Immature natural killer cell (primary cell): ENCODE measurements at places on chromosomes 7 and 10.
A peak's percentile ranks its signal among the peaks of the same experiment; 100 is the strongest.

DNA sequence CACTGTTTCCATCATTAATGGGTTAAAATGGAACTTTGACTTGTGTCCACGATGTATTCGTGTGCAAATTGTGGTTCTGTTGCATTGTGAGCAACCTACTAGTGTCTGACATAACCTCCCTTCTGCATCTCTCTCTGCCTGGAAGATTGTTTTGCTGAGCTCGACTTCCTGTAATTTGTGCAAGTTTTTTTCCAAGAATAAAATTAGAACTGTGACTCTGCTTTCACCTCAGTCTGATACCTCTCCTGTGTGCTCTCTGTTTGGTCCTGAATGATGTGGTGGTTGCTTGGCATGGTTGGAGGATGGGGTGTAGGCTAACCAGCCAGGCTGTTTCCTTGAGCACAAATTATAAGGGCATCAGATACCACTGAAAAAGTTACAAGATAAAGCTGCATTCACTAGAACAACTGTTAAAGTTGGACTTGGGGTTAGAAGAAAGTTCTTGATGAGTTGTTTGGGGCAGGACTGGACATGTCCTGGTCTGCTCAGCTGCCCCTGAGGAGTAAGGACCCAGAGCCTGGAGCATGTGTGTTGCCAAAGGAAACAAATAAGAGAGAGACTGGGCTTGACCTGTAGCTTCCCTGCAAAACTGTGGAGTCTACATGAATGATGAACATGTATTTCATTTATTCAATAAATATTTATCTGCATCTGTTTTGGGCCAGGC, 1.9 kb upstream of the VOPP1 start:
- no peak for DNase-seq

- DNase-seq: no peak
Observed at GRCh38 chr10:128466831-128467371, 340.7 kb upstream of the MKI67 start.

- no peak for DNase-seq
Observed at GRCh38 chr10:104925232-104925851, 284.3 kb downstream of the SORCS3 start.

DNA sequence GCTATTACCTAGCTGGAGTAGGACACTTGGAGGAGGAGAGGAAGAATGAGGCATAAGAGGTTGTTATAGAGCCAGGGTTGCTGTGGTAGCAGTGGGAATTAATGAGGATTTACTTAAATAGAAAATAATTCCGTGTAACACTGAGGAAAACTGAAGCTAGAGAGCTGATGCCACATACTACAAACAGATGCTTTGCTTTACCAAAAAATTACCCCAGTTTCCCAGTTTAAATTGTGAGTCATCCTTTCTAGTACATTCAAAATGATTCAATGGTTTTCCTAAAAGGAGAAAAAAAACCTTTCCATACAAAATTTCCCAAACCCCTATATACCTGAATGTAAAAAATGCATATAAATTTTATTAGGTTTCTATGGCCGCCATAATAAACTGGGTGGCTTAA, 58.3 kb downstream of the ZNF518A start:
- no peak for DNase-seq

- DNase-seq: no peak
Observed at GRCh38 chr10:131726076-131726880, 174.5 kb upstream of the PPP2R2D start.

DNA sequence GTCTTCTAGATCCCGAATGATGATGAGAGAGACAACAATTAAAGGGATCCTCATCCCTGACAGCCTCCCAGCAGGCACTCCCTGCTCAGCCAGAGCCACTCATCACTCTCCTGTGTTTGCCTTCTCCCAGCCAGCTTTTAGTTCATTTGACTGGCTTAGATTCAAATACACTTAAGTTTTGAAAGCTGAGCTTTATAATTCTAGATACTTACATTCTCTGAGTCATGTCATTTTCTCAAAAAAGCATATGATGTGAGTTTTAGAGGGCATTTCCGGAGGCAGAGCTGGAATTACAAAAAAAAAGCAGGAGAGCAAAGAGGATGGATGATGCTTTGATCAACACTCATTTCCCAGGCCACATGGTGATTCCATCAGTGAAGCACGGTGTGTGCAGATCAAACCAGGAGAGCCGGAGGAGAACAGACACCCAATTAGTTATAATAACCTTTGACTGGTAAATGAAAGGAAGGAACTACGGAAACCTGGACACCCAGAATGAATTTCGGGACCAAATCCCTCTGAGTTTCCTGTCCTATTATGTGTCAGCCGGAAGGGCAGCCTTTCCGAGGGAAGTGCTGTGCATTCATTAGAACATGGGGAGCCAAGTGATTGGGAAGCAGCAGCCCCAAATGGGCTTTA, 81.5 kb upstream of the HPS1 start:
- no peak for DNase-seq

DNA sequence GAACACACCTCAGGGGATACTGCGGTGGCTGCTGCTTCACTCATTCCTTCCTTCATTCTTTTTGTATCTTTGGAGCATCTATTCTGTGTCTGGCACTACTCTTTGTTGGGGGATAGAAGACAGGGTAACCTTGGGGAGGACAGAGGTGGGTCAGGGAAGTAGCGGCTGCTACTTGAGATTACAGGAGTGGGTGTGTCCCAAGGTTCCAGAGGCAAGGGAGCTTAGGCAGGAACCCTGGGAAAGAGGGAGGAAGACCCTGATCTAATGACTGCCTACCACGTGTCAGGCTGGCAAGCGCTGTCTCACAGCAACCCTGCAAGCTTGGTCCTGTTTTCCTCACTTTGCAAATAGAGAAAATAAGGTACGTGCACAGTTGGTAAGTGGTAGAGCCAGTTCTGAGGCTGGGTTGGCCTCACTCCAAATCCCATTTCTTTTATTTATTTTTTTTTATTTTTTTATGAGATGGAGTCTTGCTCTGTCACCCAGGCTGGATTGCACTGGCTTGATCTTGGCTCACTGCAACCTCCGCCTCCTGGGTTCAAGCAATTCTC, 985.9 kb upstream of the ZNF722 start:
- DNase-seq: no peak

DNA sequence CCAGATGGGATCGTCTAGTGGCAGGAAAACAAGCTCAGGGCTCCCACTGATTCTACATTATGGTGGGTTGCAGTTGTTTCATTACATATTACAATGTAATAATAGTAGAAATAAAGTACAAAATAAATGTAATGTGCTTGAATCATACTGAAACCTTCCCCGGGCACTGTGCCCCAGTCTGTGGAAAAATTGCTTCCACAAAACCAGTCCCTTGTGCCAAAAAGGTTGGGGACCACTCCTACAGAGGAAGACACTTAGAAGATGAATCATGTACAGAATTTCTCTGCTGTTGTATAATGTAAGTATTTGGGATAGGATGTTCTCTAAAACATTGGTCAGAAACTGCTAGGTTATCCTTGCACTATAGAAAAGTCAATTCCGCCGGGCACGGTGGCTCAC, 11.3 kb upstream of the PHYH start:
- DNase-seq: no peak

DNA sequence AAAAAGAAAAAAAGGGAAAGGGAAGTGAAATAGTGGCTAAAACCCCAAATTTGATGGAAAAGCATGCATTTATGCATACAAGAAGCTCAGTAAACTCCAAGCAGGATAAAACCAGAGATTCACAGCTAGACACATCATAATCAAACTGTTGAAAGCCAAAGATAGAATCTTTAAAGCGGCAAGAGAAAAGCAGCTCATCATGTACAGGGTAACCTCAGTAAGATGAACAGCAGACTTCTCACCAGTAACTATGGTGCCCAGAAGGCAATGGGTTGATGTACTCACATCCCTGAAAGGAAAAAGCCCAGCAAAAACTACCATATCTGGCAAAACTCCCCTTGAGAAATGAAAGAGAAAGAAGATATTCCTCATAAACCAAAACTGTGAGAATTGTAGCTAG, 60.4 kb downstream of the TPST1 start:
- DNase-seq: no peak

DNA sequence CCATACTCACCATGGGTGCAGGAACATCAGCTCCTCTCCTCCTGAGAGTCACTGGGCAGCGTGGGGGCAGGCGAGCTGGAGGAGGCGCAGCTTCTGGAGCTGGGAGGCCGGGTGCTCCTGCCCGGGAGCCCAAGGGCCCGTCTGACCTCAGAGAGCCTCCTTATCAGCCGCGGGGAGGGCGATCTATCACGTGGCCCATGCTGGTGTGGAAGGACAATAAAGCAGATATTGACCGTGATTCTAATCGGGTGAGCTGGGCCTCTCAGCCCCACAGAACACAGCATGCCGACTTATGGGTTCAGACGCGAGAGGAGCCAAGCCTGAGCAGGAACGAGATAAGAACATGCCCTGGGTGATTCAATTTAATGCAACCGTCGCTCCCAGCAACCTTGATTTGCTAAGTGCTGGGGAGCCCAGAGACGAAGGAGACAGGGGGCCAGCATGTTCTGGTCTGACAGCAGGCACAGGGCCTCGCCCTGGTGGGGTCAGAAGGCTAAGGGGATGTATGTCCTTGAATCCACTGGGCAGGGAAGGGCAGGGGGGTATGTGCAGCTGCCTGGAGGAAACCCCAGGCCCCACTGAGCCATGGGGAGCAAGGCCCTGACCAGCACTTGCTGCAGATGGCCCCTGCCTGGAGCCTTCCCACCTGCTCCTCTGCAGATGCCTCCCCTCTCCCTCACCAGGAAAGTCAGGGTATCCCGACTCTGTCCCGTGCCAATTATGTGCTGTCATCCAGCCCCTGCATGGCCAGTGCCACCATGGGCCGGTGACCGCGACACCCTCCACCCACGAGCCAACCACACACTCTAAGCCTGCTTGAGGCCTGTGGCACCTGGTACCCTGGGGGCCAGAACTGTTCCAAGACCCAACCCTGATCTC, 95.3 kb upstream of the RET start:
- no peak for DNase-seq

- no peak for DNase-seq
Observed at GRCh38 chr7:46292741-46293140, 371.7 kb upstream of the IGFBP3 start.

GRCh38 chr10:131127610-131128009, 183.9 kb downstream of the TCERG1L start:
- DNase-seq: no peak

- peak; percentile 73 for DNase-seq
Observed at GRCh38 chr7:92717993-92718716, 118.2 kb downstream of the CDK6 start.

- no peak for DNase-seq
Observed at GRCh38 chr7:158054611-158055010, 533.0 kb downstream of the PTPRN2 start.

GRCh38 chr7:83872501-83872900, 223.6 kb upstream of the SEMA3E start:
- DNase-seq: no peak

GRCh38 chr7:125256446-125256845, 326.8 kb upstream of the POT1 start:
- no peak for DNase-seq

GRCh38 chr7:23545493-23545892, 13.7 kb upstream of the TRA2A start:
- no peak for DNase-seq

DNA sequence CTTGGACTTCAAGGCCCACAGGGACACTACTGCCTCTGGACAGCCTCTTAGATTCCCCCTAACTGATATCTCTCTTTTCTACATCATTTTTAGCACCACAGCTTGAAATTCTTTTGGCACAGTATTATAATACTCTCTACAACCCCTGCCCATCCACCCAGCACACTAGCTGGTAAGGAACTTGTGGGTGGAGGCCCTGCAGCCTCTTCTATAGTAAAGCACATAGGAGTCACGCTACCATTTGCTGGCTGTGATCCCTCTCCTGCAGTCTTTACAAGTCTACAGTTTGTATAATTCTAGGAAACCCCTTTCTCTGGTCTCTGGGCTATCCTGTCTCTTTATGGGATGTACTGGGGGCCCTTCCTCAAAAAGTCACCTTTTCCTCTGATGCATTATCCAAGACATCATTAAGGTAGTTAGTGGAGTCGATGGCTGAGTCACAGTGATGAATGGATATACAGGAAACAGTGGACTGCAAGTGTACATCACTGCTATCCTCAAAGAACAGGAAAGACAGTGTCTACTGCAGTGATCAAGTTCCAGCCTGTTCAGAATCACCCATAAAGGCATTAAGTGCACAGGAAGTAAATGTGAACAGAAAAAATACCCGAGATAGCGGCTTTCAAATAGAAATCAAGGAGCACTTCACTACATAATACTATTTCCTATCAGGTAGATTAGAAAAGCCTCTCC, 54.4 kb downstream of the STK17A start:
- DNase-seq: no peak

DNA sequence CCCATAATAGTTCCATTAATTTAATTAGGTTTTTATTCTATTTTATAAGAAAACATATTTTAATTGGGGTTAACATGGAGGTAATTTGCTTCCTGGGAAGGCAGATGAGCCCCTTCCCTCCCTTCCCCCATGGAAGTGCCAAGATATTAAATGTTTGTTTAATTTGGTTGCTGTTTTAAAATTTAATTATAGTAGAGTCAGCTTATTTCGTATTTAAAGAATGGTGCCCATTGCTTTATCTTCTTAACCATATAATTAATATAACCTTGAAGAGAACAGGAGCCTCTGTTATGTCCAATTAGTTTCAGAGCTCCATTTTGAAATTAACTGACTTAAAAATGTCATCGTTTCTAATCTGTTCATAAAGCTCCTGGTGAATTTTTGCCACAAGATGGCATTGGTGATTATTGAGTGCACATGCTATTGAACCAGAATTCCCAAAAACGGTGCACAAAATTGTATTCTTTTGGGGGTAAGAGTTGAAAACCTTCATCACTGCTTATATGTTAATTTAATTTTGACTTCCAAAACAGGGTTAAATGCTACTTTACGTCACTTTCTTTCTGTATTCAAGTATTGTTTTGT, 26.0 kb downstream of the KLHDC10 start:
- DNase-seq: no peak

GRCh38 chr7:137848095-137848494, 1.3 kb upstream of the DGKI start:
- no peak for DNase-seq

- DNase-seq: no peak
Observed at GRCh38 chr7:150323682-150324372, 482 bp upstream of the ACTR3C start.

DNA sequence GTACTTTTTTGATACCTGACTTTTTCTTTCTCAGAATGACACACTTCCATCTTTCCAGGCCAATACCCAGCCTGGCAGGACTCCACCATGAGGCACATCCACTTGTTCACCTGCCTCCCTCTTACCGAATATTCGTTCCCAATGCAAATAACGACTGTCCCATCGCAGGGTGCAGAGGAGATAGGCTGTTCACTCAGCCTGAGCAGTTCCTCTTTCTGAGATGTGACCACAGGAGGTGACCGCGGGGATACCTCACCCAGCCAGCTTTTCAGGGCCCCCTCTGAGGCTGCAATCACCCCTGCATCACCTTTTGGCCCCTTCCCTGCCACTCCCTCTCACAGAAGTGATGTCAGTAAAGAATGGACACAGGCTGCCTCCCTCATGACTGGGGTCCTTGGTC, 28.3 kb downstream of the PTPRN2 start:
- DNase-seq: no peak

GRCh38 chr7:104156842-104157277, 51.0 kb downstream of the ORC5 start:
- DNase-seq: no peak
